ENCODE measurements at places on chromosomes 16 and 17. TPM values are rescaled to one million over a fixed set of nuclear protein-coding genes. Genes with fewer than 3 reads are reported as not detected.

The AIPL1 gene
- not detected for total RNA-seq

The SEZ6L2 gene
- total RNA-seq, result 2.1 TPM

The NPB gene
- 1.0 TPM for total RNA-seq

The NOS2 gene
- total RNA-seq, result 1.0 TPM

The KRTAP2-1 gene
- total RNA-seq, result not detected

The RAB40C gene
- total RNA-seq, result 5.7 TPM

The HOXB13 gene
- not detected for total RNA-seq

The WWP2 gene
- total RNA-seq, result 14.1 TPM

The PMFBP1 gene
- total RNA-seq, result not detected

The P3H4 gene
- total RNA-seq, result 31.8 TPM

The RHBDL1 gene
- under 0.01 TPM for total RNA-seq

The ALOX12B gene
- total RNA-seq, result not detected

The RNF222 gene
- total RNA-seq, result not detected

The CCL17 gene
- total RNA-seq, result not detected

The HAGHL gene
- 1.0 TPM for total RNA-seq

The DBNDD1 gene
- 3.1 TPM for total RNA-seq

The BAIAP3 gene
- 1.0 TPM for total RNA-seq

The OR3A2 gene
- 1.6 TPM for total RNA-seq

The DCTN5 gene
- total RNA-seq, result 25.6 TPM

The SLC22A31 gene
- total RNA-seq, result not detected

The TAC4 gene
- total RNA-seq, result 2.1 TPM

The CCL3 gene
- 7.3 TPM for total RNA-seq

The TP53TG3B gene
- not detected for total RNA-seq

The CCL8 gene
- 1.0 TPM for total RNA-seq

The KRTAP4-5 gene
- not detected for total RNA-seq

The SHCBP1 gene
- 8.9 TPM for total RNA-seq

The CACNA1G gene
- total RNA-seq, result 3.7 TPM

The HS3ST3A1 gene
- 2.1 TPM for total RNA-seq

The GNGT2 gene
- total RNA-seq, result 2.1 TPM

The MAF gene
- total RNA-seq, result 17.2 TPM

The CACNG1 gene
- total RNA-seq, result 43.3 TPM

The ZNF830 gene
- 15.1 TPM for total RNA-seq

The TMEM92 gene
- total RNA-seq, result not detected

The KRTAP4-6 gene
- total RNA-seq, result not detected

The HOXB1 gene
- not detected for total RNA-seq

The CD300A gene
- 1.0 TPM for total RNA-seq

The ZFP1 gene
- 12.5 TPM for total RNA-seq

The DHRS7C gene
- 163 TPM for total RNA-seq

The P2RX1 gene
- total RNA-seq, result 1.6 TPM

The KRT20 gene
- total RNA-seq, result not detected

The ALOX12 gene
- total RNA-seq, result not detected

The TP53TG3E gene
- total RNA-seq, result not detected

The FN3K gene
- total RNA-seq, result 4.7 TPM

The EVPL gene
- under 0.01 TPM for total RNA-seq

The TBX6 gene
- total RNA-seq, result not detected

The BCO1 gene
- not detected for total RNA-seq

Measured in skeletal muscle tissue (tissue), 5 donors.